ENCODE measurements at places on chromosomes 1 and 21.

DNA sequence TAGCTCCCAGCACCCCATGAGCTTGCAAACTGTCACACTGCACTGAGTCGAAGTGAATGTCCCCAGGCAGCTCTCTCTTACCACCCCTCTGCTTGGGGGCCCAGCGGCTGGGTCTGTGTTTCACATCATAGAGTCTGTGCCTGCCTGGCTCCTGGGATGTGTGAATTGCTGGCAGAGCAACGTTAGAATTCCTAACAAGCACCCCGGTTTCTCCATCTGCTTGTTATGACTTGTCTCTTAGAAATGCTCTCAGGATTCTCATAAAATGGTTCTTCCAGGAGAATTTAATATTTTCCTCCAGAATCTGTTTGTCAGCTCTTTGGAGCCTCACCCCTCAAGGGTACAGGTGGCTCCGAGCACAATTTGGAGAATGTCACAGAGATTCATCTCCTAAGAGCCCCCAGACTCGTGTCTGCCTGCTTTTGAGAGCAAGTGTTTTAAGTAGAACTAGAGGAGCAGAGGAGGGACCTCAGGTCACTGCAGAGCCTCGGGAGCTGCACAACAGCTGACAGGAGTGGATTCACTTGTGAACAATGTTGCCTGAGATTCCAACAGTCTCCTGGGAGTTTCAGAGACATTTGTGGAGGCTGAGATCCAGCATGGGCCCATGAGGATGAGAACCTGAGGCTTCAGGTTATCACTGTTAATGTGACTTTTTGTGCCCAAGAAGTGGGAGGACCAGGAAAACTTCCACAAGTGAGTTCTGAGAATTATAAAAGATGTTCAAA is 131.5 kb downstream of the KCNJ6 start:
- DNase-seq = no peak

- no peak for DNase-seq
These were observed 208.7 kb downstream of the SIPA1L2 start for GRCh38 chr1:232421143-232421796.

- DNase-seq = no peak
These were observed 87.2 kb downstream of the SPAG17 start for GRCh38 chr1:118097622-118098348.

DNA sequence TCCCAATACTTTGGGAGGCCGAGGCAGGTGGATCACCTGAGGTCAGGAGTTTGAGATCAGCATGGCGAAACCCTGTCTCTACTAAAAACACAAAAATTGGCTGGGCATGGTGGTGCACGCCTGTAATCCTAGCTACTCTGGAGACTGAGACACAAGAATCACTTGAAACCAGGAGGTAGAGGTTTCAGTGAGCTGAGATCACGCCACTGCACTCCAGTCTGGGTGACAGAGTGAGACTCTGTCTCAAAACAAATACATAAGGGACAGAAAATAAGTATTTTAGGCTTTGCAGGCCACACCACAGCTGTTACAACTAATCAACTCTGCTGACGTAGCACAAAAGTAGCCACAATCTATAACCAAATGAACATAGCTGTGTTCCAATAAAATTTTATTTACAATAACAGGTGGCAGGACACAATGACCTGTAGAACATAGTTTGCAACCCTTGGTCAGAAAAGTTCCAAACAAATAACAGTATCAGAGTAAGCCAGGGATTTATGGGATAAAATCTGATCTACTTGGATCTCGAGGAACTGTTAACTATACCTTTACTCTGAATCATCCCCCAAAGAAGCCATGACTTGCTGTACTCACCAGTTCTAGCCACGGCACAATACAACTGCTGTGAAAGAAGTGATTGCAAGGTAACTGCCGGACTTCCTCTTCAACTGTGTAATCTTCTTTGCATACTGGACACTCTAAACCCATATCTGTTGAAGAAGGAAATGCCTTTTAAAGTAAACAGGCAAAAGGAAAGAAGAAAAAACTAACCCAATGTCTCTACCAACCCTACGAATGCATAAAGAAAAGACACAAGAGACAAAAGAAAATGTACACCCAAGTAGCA is 28.3 kb downstream of the CD160 start:
- DNase-seq = no peak

DNA sequence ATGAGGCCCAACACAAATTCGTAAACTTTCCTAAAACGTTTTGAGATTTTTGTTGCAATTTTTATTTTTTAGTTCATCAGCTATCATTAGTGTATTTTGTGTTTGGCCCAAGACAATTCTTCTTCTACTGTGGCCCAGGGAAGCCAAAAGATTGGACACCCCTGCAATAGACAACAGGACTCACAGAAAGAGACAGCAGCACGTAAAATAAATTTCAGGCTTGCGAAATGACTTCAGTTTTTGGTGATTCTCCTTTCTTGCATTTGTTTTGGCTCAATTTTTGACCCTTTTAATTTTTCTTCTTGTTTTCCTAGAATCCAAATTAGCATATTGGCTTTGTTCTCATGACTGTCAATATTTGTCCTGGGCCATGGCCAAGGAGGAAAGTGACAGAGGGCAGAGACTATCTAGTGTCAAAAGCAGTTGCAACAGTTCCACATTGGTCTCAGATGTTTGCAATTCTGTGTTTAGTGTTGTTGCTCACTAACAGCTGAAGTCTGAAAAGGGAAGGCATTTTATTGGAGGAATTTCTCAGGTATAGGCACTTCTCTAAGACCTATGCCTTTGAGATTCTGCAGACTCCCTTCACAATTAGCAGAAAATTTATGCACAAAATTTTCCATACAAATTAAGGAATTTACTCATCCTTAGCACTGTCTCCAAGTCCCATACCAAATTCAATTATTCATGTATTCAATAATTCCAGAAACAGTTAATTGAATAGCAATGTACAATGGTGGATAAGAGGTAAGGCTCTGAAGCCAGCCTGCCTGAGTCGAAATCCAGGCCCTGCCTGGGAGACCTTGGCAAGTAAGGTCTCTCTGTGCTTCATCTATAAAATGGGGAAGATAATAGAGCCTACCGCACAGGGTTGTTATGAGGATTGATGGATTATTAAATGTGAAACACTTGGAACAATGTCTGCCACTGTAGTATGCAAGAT is 160.9 kb upstream of the IVNS1ABP start:
- no peak for DNase-seq

- no peak for DNase-seq
These were observed 43.1 kb downstream of the SCP2 start for GRCh38 chr1:52970149-52970548.

DNA sequence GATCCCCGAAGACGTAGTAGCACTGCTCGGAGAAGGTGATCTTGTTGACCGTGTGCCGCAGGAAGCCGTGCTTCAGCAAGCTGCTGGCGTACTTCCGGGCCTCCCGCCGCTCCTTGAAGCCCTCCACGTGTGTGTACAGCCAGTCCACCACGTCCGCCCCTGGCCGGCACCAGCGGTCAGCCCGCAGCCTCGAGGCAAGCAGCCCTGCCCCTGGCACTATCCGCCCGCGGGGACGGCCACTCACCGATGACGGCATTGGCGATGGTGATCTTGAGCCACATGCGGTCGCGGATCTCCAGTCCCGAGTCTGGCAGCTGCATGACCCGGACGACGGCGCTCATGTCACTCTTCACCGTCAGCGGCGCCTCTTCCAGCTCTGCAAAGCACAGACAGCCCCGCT is 7.2 kb downstream of the TAS1R3 start:
- DNase-seq = no peak

DNA sequence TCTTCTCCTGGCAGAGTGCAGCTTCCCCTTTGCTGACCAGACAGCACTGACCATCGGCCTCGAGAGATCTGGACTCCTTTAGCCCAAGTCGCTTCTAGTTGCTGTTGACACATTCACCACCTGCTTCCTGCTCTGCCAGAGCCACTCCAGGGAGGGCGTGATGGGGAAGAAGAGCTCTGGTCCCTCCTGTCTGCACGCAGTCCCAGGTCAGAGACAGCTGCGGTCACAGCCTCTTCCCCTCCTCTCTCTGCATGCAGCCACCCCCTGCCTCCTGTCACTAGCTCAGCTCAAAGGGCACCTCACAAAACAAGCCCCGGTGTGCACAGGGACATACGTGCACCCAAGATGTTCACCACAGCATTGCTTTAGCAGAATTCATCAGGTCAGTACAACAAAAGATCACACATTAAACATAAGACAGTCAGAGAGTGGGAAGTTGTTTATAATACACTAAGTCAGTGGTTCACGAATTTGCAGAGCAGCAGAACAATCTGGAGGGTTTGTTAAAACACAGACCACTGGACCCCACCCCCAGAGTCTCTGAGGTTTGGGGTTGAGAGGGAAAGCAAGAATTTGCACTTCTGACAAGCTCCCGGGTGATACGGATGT is 132.9 kb downstream of the SYF2 start:
- peak; percentile 65 for DNase-seq

DNA sequence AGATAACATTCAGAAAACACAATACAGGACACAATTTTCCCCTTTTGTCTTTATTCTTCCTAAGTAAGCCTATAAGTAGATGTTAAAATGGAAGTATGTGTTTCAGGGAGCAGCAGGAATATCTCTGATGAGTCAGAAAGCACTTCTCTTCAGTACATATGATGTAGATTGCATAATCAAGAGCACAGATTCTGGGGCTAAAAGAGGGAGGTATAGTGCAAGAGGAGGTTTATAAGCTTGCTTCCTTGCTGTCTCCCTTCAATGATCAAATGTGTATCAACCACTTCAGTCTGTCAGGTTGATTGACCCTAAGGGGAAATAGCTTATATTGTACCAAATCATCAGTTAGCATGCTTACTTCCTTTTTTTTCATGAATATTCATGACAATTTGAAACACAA is 822.8 kb downstream of the BRINP3 start:
- DNase-seq = no peak

- DNase-seq = no peak
These were observed 33.0 kb upstream of the VN1R5 start for GRCh38 chr1:247222840-247223239.

- DNase-seq = peak; percentile 80
These were observed 722 bp downstream of the NPHP4 start for GRCh38 chr1:5991381-5992025.

GRCh38 chr1:21050031-21050430 is 126.7 kb downstream of the EIF4G3 start:
- DNase-seq = no peak

GRCh38 chr1:65213271-65214023 is 65.4 kb downstream of the AK4 start:
- no peak for DNase-seq

DNA sequence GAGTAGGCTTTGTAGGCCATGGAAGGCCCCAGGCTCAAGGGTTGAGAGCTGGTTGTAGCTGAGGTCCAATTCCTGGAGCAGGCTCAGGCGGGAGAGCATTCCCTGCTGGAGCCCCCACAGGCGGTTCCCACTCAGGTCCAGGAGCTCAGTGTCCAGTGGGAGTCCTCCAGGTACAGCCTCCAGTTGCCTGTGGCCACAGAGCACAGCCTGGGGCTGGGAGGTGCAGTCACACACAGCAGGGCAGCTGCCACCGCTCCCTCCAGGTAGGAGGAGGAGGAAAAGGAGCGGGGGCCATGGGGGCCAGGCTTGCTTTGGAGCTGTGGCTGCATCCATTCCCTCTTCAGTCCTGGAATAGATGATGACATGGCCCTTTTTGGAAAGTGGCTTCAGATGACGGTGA is 2.8 kb downstream of the LINGO4 start:
- DNase-seq = no peak

GRCh38 chr21:17818186-17819113 is 706 bp downstream of the C21orf91 start:
- DNase-seq = peak; percentile 59

GRCh38 chr1:56868761-56869160 is 14.2 kb downstream of the C8A start:
- no peak for DNase-seq

- DNase-seq = peak; percentile 66
These were observed 22.5 kb upstream of the C1QA start for GRCh38 chr1:22613951-22614350.

- DNase-seq = no peak
These were observed 48.6 kb upstream of the ZNHIT6 start for GRCh38 chr1:85756864-85757263.

DNA sequence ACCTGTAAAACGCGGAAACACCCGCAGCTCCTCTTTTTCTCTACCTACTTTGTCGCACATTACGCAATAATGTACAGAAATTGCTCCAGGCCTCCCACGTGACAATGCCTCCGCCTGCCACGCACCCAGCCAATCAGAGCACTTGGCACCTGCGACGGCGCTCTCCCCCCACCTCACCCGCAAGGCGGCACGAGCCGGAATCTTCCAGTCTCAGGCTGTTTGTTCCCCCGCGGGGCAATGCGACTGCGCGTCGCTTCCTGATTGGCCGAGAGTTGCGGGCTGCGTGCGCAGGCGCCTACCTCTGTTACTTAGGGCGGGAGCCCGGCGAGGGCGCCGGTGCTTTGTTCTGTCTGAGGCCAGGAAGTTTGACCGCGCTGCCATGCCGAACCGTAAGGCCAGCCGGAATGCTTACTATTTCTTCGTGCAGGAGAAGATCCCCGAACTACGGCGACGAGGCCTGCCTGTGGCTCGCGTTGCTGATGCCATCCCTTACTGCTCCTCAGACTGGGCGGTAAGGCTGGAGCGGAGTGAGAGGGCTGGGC is at the start of gene MAEL:
TSS of gene MAEL (plus strand) at position 307 of the 542 bp plus-strand sequence. CDS start at position 380, 73 bp downstream.
- no peak for DNase-seq
